ENCODE measurements at places on chromosomes 2 and 18.

DNA sequence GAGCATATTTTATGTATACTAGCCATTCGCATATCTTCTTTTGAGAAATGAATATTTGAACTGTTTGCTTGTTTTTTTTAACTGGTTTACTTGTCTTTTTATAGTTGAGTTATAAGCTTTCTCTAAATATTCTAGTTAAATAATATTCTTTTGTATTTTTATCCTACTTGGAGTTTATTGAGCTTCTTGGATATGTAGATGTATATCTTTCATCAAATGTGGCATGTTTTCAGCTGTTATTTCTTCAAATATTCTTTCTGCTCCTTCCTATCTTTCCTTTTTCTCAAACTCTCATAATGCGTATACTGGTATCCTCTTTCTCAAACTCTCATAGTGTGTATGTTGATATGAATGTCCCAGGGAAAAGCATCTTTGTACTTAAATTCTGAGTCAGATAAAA is 100.3 kb upstream of the NCKAP5 start:
- DNase-seq = no peak

- DNase-seq = no peak
Observed at GRCh38 chr2:210227290-210228088, 2.2 kb upstream of the ACADL start.

- DNase-seq = peak; percentile 64
Observed at GRCh38 chr2:238220892-238221521, 17.5 kb upstream of the ILKAP start.

- DNase-seq = peak; percentile 83
Observed at GRCh38 chr18:8480506-8481328, 128.5 kb upstream of the RAB12 start.

DNA sequence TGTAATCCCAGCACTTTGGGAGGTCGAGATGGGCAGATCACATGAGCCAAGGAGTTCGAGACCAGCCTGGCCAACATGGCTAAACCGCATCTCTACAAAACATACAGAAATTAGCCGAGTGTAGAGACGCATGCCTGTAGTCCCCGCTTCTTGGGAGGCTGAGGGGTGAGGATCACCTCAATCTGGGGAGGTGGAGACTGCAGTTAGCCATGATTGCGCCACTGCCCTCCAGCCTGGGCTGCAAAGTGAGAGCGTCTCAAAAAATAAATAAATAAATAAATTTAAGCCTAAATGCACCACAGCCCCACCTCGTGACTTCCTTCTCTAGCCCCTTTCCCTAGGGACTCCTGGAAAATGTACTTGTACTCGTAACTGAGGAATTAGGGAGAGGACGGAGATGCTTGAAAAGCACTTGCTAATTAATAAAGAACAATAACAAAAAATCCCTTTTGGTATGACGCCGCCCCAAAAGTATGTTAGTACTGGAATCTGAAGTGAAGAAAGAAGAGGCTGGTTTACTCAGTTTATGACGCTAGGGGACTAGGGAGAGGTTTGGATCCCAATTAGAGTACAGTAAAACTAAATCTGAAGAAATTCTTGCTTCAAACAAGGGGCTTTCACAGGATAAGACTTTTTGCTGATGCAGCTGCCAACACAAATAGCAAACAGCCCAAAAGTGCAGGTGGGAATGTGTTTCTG is 887 bp upstream of the ZNF396 start:
- DNase-seq = no peak

DNA sequence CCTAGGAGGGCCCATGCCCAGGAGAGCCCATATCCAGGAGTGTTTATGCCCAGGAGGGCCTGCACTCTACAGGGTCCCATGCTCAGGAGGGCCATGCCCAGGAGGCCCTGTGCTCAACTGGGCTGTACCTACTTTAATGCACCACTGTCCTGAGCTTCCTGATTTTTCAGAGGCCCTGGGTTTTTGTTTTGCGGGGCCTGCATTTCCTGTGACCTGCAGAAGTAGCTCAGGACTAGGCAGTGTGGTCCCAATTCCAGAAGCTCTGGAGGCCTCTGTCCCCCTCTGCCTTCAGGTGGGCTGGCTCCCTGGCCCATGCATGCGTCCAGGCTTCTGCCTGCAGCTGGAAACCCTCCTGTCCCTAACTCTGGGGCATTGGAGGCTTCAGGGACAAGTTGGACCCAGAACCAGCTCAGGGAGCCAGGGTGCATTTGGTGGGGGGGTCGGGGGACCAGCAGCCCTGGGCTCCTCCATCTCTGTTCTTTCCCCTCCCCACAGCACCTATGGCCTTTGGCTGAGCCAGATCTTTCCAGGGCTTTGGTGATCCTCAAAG is 10.8 kb downstream of the GPR35 start:
- DNase-seq = no peak

DNA sequence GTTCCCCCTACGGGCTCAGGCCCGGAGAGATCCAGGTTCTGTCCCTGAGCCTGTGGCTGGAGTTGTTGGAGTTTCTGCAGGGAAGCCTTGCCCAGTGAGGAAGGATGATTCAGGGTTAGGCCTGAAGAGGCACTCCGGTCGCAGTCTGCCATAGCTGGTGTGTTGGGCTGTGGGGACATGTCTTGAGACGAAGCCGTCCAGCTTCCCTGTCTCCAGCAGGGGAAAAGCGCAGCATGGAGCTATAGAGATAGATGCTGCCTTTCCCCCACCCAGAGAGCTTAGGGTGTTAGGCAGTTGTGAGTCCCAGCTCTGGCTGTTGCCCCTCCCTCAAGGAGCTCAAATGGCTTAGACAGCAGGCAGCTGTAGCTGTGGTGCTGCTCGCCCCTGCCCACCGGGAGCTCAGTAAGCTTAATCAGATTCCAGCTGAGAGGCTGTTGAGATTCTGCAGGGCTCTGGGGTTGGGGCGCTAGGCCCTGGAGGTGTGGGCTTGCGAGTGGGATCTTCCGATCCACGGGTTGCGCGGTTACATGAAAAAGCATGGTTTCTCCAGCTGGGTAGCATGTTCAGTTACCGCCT is 103.9 kb downstream of the PMAIP1 start:
- DNase-seq = no peak

DNA sequence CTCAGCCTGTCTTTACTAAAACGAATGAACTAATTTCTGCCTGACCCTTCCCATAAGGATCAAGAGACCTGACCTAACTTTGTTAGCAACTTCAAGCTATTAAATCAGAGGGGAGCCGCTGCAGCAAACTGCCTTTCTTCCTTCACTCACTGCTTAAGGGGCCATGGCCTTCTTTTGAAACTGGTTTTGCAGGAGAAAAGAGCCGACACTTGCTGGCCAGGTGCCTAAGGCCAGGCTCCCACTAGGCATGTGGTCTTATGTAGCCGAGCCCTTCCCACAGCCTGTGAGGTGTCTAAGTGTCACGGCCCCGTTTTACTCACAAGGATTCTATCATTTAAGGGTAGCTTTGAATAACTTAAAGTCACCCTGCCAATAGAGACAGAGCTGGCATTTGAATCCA is 130.8 kb downstream of the ZNF236 start:
- DNase-seq = no peak

GRCh38 chr18:44079606-44080005 is 601.1 kb upstream of the SETBP1 start:
- DNase-seq = no peak

GRCh38 chr2:193946806-193947205 is 1710.2 kb upstream of the SLC39A10 start:
- no peak for DNase-seq

DNA sequence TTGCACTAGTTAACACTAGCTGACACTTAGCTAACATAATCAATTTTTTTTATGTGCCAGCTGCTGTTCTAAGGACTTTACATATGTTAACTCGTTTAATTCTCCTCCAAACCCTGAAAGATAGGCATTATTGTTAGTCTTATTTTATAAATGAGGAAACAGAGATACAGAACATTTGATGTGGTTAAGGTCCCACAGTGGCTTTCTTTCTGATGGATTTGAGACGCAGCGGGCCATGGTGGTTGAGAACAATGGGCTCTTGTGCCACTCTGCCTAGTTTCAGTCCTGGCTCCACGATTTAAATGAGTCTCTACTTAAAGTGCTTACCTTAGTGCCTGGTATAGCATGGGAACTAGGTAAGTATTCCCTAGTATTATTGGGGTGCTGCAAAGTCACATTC is 201.9 kb upstream of the SPRED2 start:
- no peak for DNase-seq

DNA sequence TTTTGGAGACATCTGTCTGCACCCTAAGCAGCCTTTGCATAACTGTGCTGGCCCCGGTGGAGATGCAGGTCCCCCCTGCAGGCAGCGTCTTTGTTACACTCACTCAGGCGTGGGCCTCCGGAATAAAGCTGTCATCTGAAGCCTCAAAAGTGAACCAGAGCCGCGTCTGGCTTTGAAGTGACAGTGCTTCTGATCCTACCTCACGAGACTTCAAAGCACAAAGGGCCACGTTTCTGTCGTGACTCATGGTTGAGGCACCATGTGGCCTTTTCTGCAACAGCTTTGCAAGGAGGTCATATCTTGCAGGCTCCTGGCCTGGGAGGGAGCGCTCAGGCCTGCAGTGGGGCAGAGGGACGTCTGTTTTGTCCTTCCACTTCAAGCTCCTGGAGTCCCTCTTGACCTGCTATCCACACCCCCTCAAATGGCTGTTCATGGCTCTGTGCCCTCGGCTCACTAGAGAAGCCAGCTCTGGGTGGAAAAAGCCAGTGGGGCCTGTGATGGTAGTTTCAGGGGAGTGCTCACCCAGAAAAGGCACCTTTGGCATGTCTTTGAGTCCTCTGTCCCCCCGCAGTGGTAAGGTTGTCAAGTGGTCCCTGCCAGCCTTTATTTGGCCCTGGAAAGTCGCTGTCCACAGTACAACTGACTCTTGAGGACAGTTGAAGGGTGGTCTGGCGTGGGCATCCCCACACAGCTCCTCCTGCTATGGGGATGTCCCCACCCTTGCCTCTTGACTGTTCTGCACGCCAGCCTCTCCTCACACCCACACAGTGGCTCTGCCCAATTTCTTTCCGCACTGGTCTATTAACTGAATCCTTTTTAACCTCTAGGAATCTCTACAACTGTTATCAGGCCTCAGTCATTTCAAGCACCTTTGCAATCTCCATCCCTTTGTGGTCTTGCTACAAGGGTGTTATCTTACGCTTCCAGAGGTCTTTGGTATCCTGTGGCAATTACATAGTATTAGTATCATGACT is 19.3 kb downstream of the GPR55 start:
- DNase-seq = no peak

- peak; percentile 9 for DNase-seq
Observed at GRCh38 chr2:42249284-42249683, 80.1 kb downstream of the EML4 start.

GRCh38 chr2:157413326-157414035 is 30.4 kb downstream of the CYTIP start:
- DNase-seq = no peak

- DNase-seq = no peak
Observed at GRCh38 chr2:231110551-231110950, 14.3 kb downstream of the HTR2B start.

- DNase-seq = peak; percentile 4
Observed at GRCh38 chr2:71282493-71282892, 49.1 kb upstream of the ZNF638 start.

- DNase-seq = no peak
Observed at GRCh38 chr2:37871456-37872191, 53.5 kb upstream of the RMDN2 start.

- DNase-seq = no peak
Observed at GRCh38 chr18:52150050-52150449, 189.9 kb upstream of the DCC start.

DNA sequence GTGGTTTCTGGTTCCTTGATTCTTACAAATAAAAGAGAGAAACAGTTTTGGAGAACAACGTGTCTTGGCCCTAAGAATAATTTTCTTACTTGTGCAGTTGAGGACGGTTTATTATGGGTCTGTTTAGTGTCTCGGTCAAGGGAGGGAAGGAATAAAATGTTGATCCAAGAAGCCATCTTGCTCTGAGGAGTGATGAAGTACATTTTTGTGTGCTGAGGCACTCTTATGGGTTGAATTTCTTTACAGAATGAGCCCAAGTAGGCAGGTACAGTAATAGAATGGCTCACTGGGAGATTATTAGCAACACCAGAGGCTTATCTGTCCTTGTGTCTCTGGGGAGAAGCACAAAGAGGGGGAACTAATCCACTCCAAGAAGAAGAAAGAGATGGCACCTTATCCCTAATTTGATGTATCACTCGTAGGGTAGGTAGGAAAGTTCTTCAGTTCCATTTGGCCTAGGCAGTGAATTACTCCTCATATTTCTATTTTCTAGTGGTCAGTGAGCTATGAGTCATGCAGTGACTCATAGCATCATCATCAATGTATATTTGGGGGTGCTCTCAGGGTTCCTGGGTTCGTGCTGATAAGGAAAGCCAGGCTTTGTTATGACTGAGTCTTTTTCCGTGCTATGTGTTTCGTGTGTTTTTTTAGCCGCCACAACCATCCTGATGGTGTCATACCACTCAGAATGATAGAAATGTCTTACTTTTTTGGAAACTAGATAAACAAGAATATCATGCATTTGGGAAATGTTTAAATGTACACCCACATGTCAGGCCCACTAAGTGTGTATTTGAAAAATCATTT is 250.1 kb upstream of the CTAGE1 start:
- no peak for DNase-seq

GRCh38 chr18:36821681-36822080 is 7.1 kb downstream of the TPGS2 start:
- DNase-seq = no peak

- no peak for DNase-seq
Observed at GRCh38 chr2:38653715-38654527, 12.0 kb upstream of the GALM start.

DNA sequence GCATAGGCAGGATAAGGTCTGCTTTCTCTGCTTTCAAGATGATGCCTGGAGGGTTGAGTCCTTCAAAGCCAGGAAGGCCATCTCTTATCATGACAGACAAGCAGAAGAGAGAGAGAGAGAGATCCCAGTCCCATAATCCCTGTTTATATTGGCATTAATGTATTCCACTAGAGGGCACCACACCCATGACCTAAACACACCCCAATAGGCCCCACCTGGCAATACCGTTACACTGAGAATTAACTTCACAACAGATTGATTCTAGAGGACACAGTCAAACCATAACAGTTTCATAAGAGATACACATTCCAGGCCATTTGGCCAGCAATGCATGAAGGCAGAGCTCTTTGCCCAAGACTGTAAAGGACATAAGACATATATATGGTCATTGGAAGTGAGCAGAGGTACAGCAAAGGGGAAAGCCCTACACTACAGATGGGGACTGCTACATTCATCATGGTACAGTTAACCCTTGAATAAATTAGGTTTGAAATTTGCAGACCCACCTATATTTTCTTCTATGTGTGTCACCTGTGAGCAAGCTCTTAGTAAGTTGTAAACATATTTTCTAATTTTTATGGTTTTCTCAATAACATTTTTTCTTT is 1516.1 kb downstream of the RPIA start:
- DNase-seq = no peak

- DNase-seq = no peak
Observed at GRCh38 chr18:49723648-49724180, 89.6 kb downstream of the ACAA2 start.

DNA sequence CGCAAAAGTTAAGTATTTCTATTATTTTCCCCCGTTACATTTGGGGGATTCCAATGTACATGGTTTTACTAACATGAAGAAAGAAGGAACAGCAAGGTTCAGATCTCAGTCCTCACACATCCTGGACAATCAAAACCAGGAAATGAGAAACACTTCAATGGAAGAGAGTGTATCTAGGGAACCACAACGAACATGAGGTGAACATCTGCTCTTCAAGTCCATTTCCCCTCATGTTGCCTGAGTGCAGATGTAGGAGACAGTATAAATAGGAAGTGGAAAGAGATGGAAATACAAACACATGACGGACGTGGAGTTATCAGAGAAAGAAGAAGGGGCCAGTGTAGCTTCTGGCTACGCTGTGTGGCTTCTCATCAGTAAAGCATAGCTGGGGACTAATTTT is 52.6 kb downstream of the CHN1 start:
- peak; percentile 22 for DNase-seq
